ENCODE measurements at places on chromosomes 2 and 18.

DNA sequence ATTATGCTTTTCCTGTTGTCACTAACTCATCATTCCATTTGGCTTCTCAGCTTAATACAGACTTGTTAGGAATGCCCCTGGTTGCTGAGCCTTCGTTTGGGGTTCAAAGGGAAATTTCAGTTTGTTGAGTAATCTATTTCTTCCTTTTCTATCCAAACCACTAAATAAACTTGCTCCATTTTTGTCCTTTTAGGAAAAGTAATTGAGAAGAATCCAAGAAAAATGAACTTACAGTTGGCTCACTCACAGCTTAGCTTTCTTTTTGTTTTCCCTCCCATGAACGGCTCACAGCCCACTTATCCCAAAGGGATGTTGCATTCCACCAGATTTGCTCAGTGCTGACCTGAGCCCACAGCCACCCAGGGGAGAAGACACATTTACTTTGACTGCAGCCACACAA lies 73.9 kb downstream of the SOX11 start:
- DNase-seq = no peak

- DNase-seq = no peak
These were observed 55.0 kb downstream of the IMPA2 start for GRCh38 chr18:12036201-12036751.

GRCh38 chr2:70943205-70943871 lies 7.6 kb downstream of the ATP6V1B1 start:
- no peak for DNase-seq

DNA sequence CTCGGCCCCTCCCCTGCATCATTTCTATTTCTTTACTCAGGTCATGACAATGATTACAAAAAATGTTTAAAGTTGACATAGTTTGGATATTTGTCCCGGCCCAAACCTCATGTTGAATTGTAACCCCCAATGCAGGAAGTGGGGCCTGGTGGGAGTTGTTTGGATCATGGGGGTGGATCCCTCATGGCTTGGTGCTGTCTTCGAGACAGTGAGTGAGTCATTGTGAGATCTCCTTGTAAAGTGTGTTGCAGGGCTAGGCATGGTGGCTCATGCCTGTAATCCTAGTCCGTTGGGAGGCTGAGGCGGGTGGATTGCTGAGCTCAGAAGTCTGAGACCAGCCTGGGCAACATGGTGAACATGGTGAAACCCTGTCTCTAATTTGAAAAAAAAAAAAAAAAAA lies 9.2 kb upstream of the MAP4K4 start:
- no peak for DNase-seq

GRCh38 chr2:239910404-239910803 lies 114.7 kb downstream of the NDUFA10 start:
- no peak for DNase-seq

GRCh38 chr2:241555711-241556110 lies 2.8 kb upstream of the BOK start:
- DNase-seq = no peak

GRCh38 chr2:4110273-4110672 lies 406.9 kb downstream of the DCDC2C start:
- no peak for DNase-seq

- no peak for DNase-seq
These were observed 2.0 kb upstream of the RAB17 start for GRCh38 chr2:237592425-237592980.

GRCh38 chr18:52824126-52824525 lies 484.1 kb downstream of the DCC start:
- DNase-seq = no peak

- no peak for DNase-seq
These were observed 191.2 kb downstream of the ANKRD30B start for GRCh38 chr18:14939141-14939540.

DNA sequence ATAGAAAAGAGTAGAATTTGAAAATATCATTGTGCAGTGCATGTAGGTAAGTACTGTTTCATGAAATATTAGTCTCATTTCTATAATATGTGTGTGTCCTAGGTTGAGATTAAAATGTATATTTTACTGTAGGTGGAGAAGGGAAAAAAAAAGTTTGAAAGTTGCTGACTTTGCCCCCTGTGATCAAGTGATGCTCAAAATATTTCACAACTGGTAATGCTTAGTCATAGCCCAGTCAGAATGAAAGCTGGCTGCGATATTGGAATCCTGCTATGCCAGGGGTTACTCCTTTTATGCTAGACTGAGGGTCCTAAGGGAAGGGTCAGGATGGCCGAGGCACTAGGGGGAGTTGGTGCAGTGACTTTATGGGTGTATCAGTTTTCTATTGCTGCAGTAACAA lies 19.5 kb upstream of the CFAP36 start:
- DNase-seq = no peak

- DNase-seq = no peak
These were observed 75.3 kb downstream of the LRRFIP1 start for GRCh38 chr2:237702441-237703391.

DNA sequence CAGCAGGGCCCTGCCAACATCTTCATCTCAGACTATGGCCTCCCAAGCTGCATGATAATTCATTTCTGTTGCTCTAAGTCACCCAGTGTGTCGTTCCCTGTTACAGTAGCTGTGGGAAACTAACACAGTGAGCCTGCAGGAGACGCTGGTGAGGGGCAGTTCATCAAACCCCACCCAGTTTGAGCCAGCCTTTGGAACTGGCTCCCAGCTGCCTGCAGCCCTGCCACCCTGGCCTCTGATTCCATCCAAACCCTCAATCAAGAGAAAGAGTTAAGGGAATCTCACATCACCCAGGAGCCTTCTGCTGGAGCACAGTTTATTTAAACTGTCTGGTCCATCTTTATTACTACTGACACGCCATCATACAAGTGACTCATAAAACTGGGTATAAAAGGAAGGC lies 64.9 kb upstream of the ZCCHC2 start:
- DNase-seq = no peak

DNA sequence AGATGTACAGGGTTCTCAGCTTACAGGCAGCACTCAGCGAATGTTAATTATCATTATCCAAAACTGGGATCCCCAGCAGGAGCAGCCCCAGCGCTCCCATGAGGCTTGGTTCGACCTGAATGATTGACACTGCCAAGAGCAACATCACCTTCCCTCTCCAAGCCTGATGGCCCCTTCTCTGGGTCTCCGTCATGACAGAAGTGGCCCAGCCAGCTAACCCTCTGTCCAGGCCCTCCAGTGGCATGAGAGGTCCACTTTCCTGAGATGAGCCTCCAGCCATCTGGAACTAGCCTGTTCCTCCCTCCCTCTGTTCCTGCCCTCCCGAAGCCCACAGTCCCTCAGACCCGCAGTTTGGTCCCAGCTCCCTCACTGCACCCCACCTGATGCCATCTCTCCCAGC lies 97.0 kb upstream of the RAB6C start:
- no peak for DNase-seq

DNA sequence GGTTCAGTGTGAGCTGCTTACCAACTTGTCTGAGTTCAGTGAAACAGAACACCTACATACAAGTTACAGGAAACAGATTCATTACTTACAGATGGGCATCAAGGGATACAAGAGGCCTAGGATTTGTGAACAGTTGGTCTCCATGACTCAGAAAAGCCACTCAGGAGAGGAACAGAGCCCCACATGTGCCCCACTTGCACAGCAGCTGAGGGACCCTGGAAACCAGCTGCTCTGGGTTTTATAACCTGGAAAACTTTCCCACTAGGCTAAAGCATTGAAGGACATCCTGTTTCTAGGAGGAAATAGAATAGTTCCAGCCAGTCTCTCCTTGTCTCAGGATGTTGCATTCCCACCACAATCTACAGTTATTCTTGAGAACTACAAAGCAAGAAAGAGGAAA lies 530.0 kb downstream of the ZNF804A start:
- no peak for DNase-seq

GRCh38 chr2:72895759-72896281 lies 8.6 kb downstream of the SPR start:
- no peak for DNase-seq
